ENCODE measurements at places on chromosomes 11 and 22. TPM values are rescaled to one million over a fixed set of nuclear protein-coding genes. Genes with fewer than 3 reads are reported as not detected.

MRGPRE gene
- not detected for total RNA-seq

GNG3 gene
- total RNA-seq, result 2.6 TPM

CCDC188 gene
- not detected for total RNA-seq

PGA3 gene
- total RNA-seq, result not detected

MS4A6E gene
- total RNA-seq, result not detected

GTSE1 gene
- total RNA-seq, result 39.5 TPM

TRIM66 gene
- 5.0 TPM for total RNA-seq

ZNRF3 gene
- 14.2 TPM for total RNA-seq

ANKK1 gene
- total RNA-seq, result not detected

KDM4E gene
- total RNA-seq, result not detected

TECTA gene
- 0.99 TPM for total RNA-seq

CD3G gene
- total RNA-seq, result not detected

PPARA gene
- 11.1 TPM for total RNA-seq

GAB4 gene
- 0.63 TPM for total RNA-seq

MYO7A gene
- 1.9 TPM for total RNA-seq

LMO2 gene
- total RNA-seq, result 1.1 TPM

DNA sequence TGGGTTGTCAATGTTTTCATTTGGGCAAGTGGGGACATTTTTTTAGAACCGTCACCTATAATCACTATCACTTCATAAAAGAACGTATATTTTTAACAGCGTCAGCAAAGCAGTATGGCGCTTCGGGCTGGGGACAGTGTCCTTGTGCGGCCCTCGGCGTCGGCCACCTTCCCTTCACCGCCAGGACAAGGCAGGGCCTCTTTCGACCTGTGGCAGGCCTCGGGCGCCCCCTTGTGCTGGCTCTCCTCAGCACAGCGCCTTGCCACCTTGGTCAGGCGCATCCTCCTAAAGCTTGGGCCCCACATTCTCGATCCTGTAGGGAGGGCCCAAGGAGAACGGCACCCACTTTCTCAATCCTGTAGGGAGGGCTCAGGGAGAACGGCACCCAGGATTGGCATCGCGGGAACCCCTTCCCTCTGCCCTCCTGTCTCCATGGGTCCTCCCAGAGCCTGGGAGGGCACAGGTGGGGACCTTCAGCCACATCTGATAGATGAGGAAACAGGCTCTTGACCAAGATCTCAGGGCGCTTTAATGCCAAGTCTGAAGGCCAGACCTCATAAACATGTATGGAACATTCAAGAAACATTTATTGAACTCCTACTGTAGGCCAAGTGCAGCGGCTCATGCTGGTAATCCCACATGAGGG lies 11.5 kb upstream of the FADD start:
- H3K27ac ChIP-seq, result no peak overlapping the region
- no peak overlapping the region for H3K4me3 ChIP-seq
- no peaks in the 10 kb centered on the region for H3K4me1 ChIP-seq
- H3K36me3 ChIP-seq, result no peaks in the 10 kb centered on the region

- no peak for DNase-seq
- no peak overlapping the region for H3K27ac ChIP-seq
- no peaks in the 10 kb centered on the region for H3K36me3 ChIP-seq
- no peak overlapping the region for H3K4me3 ChIP-seq
Measured at GRCh38 chr11:61569018-61569417, 11.9 kb downstream of the SYT7 start.

DNA sequence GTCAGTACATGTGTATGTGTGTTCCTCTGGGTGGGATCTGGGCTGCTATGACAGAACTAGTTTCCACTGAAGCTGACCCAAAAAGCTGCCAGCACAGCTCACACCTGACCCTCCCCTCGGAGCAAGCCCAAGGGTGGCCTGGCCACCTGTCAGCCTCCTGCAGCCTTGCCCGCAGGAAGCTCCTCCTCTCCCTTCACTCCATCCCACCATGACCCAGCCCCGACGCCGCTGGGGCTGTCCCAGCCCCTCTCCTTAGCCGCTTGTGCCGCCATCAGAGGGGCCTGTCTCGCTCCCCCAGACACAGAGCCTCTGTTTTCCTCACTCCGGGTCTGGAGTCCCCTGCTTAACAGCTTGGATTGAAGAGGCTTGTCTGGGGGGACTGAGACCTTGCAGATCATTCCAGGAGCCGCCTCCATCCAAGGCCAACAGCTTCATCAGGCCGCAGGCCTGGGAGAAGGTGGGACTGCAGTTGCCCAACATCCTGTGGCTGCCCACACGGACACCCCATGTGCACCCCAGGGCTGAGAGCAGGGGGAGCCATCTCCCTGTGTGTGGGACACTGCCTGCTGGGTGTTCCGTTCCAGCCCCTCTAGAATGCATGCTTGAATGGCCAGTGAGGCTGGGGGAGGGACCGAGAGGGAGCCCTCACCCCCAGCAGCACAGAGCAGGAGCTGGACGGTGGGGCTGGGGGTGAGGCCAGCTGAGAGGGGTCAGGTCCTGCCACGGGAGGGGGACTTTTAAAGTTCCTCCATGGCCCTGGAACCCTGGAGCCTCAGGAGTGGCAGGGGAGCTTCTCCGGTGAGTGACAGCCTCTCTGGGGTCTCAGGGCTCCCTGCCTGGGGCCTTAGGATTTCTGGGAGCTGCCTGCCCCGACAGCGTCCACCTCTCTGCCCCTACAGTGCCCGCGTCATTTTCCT lies 696 bp downstream of the MRGPRF start:
- H3K27me3 ChIP-seq, result no peaks in the 10 kb centered on the region
- H3K4me3 ChIP-seq, result peak overlapping the region; percentile 71
- H3K36me3 ChIP-seq, result no peaks in the 10 kb centered on the region
- DNase-seq, result peak; percentile 73
- H3K4me1 ChIP-seq, result peaks cover 19% of the 10 kb centered on the region

- peak; percentile 86 for DNase-seq
- no peaks in the 10 kb centered on the region for H3K27me3 ChIP-seq
- H3K4me1 ChIP-seq, result no peaks in the 10 kb centered on the region
- no peaks in the 10 kb centered on the region for H3K36me3 ChIP-seq
- H3K27ac ChIP-seq, result no peak within 1 kb of the TSS
- peak within 1 kb of the TSS; percentile 67 for H3K4me3 ChIP-seq
Measured at GRCh38 chr11:112174789-112175598, at the start of gene BCO2. BCO2 (plus strand) TSS chr11:112175512; CDS start chr11:112175602, 90 bp downstream.

DNA sequence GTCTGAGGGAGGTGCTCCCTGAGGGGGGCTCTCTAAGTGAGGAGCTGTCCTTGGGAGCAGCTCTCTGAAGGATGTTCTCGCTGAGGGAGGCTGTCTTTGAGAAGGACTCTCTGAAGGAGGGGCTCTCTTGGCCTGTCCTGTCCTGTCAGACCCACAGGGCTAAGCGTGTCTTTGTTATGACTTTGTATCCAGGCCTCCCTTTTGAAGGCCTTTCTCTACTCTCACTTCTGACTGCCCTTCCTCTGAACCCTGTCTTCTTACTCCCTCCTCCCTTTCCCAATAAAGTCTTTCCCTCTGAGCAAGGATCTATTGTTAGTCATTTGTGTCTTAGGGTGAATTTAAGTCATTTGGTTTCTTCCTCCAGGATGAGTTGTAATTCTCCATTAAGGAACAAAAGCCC lies 330.1 kb upstream of the PLET1 start:
- DNase-seq, result no peak
- no peak overlapping the region for H3K27ac ChIP-seq
- H3K4me1 ChIP-seq, result no peaks in the 10 kb centered on the region
- no peaks in the 10 kb centered on the region for H3K36me3 ChIP-seq
- H3K27me3 ChIP-seq, result no peaks in the 10 kb centered on the region

DNA sequence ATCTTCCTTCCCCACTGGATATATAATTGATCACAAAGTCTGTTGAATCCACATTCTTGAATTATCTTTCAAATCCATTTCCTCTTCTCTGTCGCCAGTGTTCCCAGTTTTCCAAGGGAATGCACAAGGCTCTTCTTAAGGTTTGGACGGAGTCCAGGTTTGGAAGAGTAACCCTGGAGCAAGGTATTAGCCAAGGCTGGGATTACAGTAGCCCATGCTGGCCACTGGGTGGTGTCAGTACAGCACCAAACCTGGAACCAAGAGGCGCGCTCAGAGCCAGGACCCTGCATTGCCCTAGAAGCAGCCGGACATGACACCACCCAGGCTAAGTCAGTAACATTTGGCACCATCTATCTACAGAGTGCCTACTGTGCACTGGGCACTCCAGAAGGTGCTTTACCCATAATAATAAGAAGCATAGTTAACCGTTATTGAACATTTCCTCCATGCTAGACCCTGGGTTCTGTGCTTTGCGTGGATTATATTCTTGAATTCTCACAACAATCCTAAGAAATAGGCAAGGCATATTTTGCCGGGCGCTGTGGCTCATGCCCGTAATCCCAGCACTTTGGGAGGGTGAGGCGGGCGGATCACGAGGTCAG lies 48.0 kb upstream of the CLPB start:
- no peaks in the 10 kb centered on the region for H3K27me3 ChIP-seq
- H3K27ac ChIP-seq, result no peak overlapping the region
- DNase-seq, result peak; percentile 87
- no peak overlapping the region for H3K4me3 ChIP-seq
- no peaks in the 10 kb centered on the region for H3K4me1 ChIP-seq

DNA sequence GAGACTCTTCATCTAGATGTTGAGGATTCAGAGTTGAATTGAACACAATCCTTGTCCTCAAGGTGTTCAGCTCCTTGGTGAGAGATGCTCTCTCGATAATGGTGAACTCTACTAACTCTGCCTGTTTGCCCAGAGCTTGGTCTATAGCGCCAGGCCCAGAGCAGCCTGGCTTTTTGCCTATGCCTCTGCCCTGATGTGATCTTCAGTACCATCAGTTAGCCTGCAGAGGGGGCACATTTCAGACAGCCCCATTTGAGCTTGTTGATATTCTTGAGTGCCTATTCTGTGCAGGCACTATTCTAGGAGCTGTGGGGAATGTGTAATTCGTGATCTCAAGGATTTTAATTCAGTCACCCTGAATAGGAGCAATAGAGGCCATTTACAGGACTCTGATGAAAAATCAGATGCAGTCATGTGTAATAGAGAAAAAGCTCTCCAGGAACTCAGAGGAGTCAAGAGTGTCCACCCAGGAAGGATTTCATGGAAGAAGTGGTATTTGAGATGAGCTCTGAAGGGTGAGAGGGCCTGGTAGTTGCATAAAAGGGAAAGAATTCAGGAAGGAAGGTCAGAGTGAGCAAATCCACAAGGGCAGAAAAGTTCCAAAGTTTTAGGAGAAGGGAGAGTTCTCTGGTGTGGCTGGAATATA lies 19.3 kb downstream of the GTPBP1 start:
- no peaks in the 10 kb centered on the region for H3K4me1 ChIP-seq
- no peak overlapping the region for H3K4me3 ChIP-seq
- DNase-seq, result peak; percentile 74
- H3K27ac ChIP-seq, result no peak overlapping the region
- peaks cover 92% of the 10 kb centered on the region for H3K36me3 ChIP-seq

GRCh38 chr11:75537740-75538139 lies 12.0 kb upstream of the GDPD5 start:
- H3K4me1 ChIP-seq, result peaks cover 9% of the 10 kb centered on the region
- H3K27ac ChIP-seq, result no peak overlapping the region
- H3K27me3 ChIP-seq, result no peaks in the 10 kb centered on the region
- H3K36me3 ChIP-seq, result no peaks in the 10 kb centered on the region
- no peak overlapping the region for H3K4me3 ChIP-seq
- peak; percentile 77 for DNase-seq

GRCh38 chr11:18802381-18803257 lies 11.0 kb upstream of the PTPN5 start:
- no peaks in the 10 kb centered on the region for H3K36me3 ChIP-seq
- DNase-seq, result peak; percentile 80
- no peak overlapping the region for H3K4me3 ChIP-seq
- no peaks in the 10 kb centered on the region for H3K4me1 ChIP-seq
- no peak overlapping the region for H3K27ac ChIP-seq

DNA sequence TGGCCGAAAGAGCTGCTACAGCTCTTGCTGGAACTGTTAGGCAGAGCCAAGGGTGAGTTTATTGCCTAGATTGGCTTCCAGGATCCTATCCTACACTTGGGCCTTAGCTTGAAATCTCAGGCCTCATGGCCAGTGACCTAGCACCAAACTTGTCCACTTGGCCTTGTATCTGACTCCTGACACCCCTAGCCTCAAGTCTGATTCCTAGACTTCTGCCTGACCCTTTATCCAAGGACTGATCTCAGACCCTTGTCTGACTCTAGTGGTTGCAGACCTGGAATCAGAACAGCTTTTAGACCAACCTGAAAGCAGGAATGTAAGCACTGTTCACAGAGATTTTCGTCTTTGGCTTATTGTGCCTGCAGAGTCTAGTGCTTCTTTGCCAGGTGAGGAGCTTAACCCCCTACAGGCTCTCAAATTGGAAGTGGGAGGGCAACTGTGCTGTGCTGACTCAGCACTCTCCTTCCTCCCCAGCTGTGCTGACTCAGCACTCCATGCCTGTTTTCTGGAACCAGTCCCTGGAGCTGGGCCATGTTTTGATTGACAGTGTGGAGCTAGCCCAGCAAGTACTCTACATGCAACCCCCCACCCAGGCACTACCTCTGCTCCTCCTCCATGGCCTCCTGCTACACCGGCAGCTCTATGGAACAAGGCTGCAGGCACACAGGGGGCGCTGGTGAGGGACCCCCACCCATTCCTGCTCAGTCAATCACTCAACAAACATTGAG lies 35.1 kb downstream of the RRP8 start:
- H3K36me3 ChIP-seq, result no peaks in the 10 kb centered on the region
- DNase-seq, result peak; percentile 81
- H3K4me1 ChIP-seq, result no peaks in the 10 kb centered on the region

- peaks cover 14% of the 10 kb centered on the region for H3K4me1 ChIP-seq
- H3K4me3 ChIP-seq, result no peak overlapping the region
- peaks cover 21% of the 10 kb centered on the region for H3K27me3 ChIP-seq
- H3K27ac ChIP-seq, result no peak overlapping the region
Measured at GRCh38 chr11:117930668-117931330, 1.6 kb upstream of the TMPRSS13 start.

- peak; percentile 98 for DNase-seq
- H3K4me1 ChIP-seq, result peaks cover 5% of the 10 kb centered on the region
- H3K27me3 ChIP-seq, result peaks cover 53% of the 10 kb centered on the region
- H3K36me3 ChIP-seq, result no peaks in the 10 kb centered on the region
Measured at GRCh38 chr11:133956650-133957633, at the start of gene IGSF9B. IGSF9B (minus strand) TSS chr11:133956968; CDS start chr11:133956754, 214 bp downstream.

- peak overlapping the region; percentile 95 for H3K4me3 ChIP-seq
- peak overlapping the region; percentile 66 for H3K27ac ChIP-seq
- H3K27me3 ChIP-seq, result no peaks in the 10 kb centered on the region
- peaks cover 16% of the 10 kb centered on the region for H3K36me3 ChIP-seq
Measured at GRCh38 chr11:12679471-12679870, 5.2 kb downstream of the TEAD1 start.

DNA sequence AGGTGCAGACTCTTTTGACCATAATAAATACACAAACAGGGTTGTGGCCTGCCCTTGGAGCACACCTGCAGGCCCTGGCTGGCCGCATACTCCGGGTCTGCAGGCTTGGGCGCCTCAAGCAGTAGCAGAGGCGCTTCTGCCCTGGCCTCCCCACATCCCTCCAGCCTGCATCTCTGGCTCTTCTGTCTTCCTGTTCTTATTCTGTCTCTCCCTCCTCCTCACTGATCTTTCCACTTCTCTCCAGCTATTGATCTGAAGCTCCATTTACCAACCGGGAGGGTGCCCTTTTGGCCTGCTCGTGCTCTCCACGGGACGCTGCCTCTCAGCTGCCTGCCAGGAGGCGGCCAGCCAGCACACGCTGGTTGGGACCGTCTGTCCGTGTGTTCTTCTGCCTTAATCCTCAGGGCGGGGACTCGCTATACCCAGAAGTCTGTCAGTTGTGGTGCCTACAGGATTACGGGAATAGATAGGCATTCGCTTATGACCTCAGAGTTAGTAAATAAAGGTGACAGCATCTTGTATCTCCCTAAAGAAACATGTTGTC lies 5.2 kb downstream of the UPB1 start:
- no peak overlapping the region for H3K4me3 ChIP-seq
- peaks cover 53% of the 10 kb centered on the region for H3K27me3 ChIP-seq
- H3K27ac ChIP-seq, result no peak overlapping the region
